ENCODE measurements at places on chromosomes 1 and 21.

DNA sequence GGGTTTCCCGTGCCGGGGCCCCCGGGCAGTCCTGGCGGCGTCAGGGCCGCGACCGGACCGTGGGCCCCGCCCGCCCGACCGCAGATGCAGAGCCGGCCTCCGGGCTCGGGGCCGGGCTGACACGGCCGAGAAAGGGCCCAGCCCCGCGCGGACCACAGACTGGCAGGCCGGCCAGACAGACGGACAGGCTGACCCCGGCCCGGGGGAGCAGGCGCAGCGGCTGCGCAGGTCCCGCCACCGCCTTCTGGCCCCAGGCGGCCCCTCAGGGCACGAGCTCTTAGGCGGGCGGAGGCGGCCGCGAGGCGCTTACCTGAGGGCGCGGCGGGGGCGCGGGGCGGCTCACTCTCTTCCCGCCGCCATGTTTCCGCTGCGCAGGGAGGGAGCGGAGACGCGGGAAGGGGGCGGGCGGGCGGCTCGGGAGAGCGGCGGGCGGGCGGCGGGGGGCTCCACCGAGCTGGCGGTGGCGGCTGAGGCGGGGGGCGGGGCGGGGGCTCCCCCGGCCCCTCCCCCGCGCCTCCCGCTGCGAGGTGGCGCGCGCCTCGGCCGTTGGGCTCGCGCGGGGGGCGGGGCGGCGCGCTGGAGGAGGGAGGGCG, at the start of gene SCMH1:
TSS of gene SCMH1 (minus strand) at position 558 of the 593 bp plus-strand sequence. CDS start 56,173 bp downstream, outside the sequence.
- peak; percentile 83 for DNase-seq

DNA sequence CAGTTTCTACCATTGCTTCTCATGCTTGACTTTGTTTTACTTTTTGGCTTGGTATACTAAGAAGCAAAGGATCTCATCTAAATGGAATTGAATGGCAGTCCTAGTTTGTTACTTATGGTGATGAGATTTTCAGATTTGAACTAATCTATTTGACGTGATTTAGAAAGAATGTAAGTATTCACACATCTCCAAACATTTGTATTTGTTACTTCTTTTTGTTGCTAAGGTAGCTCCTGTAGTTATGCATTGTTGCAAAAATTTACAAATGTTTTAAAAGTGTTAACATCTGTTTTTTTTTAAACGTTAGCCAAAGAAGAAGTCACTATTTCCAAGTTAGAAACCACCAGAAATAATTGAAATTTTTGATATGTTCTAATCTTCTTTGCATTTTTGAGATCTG, 222.5 kb downstream of the RPS6KC1 start:
- no peak for DNase-seq

DNA sequence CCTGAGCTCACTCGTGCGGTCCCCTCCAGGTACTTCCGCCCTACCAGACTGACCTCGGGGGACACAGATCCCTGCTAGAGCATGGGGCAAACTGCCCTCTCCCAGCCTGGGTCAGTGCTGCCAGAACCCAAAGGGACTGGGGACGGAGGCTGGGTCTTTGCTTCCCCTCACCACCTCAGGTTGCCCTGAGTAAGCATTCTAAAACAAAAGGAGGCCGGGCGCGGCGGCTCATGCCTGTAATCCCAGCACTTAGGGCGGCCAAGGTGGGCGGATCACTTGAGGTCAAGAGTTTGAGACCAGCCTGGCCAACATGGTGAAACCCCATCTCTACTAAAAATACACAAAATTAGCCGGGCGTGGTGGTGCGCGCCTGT, 108.4 kb downstream of the SPSB1 start:
- no peak for DNase-seq

DNA sequence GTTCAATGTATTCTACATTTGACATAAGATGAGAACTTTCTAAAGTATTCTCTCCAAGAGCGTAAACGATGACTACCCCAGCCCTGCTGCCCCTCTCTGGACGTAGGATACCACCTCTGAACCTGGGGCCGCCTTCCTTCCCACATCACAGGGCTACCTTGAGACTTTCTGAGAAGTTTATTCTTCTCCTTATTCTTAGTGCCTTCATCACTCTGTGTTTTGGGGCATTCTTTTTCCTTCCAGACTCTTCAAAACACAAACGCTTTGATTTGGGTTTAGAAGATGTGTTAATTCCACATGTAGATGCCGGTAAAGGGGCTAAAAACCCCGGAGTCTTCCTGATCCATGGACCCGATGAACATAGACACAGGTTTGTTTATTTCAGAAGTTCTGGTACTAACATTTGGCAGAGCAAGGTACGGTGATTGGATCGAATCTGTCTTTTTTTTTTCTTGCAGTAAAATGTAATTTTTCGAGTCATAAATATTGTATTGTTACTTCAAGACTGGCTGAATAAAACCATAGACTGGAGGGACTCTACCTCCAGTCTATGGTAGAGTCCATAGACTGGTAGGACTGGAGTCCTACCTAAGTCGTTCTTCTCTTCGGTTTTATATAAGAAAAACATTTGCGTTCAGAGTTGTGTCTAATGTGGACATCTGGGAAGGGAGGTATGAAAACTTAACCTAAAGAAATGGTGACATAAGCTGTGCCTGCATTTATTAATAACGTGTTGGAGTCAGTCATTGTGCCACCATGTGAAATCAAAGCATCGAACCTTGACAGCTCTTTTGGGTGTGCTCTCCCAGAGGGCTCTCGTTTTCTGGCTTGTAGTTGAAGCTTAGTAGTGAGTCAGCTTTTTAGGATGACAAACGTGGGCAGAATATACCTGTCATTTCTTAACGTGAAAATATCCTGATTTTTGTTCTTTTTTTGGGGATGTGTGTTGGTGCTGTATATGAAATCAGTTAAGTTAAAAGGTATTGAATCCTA, 1.2 kb downstream of the MAN1A2 start:
- DNase-seq = peak; percentile 38

DNA sequence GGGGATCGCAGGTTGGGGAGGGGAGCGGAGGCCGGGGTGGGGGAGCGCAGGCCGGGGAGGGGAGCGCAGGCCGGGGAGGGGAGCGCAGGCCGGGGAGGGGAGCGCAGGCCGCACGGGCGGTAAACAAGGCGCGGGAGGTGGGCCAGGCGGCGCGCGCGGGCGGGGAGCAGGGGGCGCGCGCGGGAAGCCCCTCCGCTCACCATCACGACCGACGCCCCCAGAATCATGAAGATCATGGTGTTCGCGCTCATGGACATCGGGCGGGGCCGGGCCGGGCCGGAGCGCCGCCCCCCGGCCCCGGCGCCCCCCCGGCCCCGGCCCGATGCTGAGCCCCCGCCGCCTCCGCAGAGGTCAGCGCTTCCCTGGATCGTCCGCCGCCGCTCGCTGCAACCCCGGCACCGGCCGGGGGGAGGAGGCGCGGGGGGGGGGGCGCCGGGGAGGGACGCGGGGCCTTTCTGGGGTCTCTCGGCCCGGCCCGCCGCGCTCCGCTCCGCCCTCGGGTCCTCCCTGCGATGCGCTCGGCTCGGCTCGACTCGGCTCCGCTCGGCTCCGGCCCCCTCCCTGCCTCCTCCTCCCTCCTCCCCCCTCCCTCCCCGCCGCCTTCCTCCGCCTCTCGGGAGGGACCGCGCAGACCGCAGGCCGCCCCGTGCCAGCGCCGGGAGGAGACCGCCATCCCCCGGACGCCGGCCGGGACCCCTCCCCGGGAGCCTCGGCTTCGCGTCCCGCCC, at the start of gene TMEM240:
TSS of gene TMEM240 (minus strand) at position 535 of the 728 bp plus-strand sequence. CDS start at position 257, 278 bp downstream.
- DNase-seq = peak; percentile 8

- DNase-seq = peak; percentile 38
Observed at GRCh38 chr1:147598621-147599361, 57.5 kb downstream of the BCL9 start.

GRCh38 chr1:54800041-54800898, 853 bp downstream of the TTC22 start:
- no peak for DNase-seq

GRCh38 chr1:89641781-89642180, 8.9 kb downstream of the LRRC8C start:
- DNase-seq = no peak

GRCh38 chr1:211258310-211258755, 833 bp upstream of the RCOR3 start:
- peak; percentile 92 for DNase-seq

- no peak for DNase-seq
Observed at GRCh38 chr1:17955302-17956285, 152.0 kb upstream of the IGSF21 start.

DNA sequence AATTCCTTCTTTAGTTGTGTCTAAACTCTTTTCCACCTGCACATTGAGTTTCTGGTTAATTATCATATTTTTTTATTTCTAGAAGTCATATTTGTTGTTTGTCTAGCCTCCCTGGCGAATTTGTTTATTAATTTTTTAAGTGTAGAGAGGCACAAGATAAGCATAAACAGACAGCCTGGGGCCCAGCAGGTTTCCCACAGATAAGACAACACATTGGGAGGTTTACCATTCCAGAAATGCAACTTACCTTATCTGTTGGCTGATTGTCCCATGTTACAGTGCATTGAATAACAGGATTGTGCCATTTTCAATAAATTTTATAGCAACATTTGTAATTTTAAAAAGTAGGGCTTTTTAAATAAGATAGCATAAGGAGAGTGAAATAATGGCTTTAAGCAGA, 34.9 kb downstream of the COG2 start:
- no peak for DNase-seq

- no peak for DNase-seq
Observed at GRCh38 chr1:157734321-157734720, 33.8 kb upstream of the FCRL3 start.

DNA sequence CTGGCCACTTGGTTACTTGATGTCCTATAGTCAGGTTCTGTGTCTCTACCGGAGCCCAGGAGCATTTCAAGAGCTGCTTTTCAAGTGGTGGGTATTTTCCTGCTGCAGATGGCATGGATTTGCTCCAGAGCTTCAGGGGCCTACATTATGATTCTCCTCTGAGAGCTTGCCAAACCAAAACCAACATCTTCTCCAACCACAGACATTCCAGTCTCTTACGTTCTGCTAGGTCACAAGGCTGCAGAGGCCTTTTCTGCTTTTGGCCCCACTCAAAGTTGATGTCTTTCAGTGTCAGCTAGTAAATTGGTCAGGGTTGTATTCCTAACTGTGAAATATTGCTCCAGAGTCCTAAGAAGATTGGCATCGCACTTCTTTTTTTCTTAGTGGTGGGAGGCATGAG, 14.7 kb upstream of the AQP10 start:
- DNase-seq = no peak

DNA sequence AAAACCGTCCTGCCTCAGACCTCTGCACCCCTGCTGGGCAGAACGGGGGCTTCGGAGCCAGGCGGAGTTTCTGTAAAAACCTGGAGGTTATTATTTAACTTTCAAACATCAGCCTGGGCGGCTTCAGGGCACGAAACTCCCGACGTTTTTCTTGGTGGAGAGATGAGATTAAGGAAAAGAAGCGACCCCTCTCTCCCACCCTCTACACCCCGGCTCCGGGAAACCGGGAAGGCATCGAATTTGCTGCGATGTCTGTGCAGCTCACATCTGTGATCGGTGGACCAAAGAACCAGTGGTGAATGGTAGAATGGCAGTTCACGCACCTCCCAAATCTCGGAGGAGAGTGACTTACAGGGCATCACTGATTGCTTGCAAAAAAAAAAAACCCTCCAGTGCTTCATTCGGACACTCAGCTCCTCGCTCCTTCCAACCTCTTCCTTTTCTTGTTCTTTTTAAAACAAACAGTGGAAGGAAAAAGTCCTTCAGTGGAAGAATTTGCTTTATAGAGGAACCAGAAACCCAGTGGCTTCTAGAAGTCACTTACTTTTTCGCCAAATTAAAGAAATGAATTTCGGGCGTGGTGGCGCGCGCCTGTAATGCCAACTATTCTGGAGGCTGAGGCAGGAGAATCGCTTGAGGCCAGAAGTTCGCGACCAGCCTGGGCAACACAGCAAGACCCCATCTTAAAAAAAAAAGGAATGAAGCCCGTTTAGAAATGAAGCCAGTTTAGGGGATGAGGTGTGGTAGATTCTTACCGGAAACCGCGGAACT, 884 bp downstream of the PHACTR4 start:
- DNase-seq = peak; percentile 38

DNA sequence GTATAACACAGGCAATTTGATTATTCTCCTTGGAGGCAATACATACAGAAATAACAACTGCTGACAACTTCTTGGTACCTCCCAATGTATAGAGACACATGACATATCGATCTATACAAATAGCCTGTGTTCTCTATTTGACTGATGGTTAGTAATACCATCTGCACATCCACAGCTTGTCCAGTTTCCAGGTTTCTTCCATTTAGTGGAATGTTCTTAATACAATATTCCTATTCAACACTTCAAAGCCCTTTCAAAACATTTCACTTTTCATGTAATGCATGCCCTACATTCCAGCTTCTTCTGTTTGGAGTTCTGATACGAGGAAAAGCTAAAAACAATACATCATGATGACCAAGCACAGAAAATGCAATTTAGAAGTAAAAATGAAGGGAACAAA, 37.0 kb upstream of the GORAB start:
- no peak for DNase-seq

DNA sequence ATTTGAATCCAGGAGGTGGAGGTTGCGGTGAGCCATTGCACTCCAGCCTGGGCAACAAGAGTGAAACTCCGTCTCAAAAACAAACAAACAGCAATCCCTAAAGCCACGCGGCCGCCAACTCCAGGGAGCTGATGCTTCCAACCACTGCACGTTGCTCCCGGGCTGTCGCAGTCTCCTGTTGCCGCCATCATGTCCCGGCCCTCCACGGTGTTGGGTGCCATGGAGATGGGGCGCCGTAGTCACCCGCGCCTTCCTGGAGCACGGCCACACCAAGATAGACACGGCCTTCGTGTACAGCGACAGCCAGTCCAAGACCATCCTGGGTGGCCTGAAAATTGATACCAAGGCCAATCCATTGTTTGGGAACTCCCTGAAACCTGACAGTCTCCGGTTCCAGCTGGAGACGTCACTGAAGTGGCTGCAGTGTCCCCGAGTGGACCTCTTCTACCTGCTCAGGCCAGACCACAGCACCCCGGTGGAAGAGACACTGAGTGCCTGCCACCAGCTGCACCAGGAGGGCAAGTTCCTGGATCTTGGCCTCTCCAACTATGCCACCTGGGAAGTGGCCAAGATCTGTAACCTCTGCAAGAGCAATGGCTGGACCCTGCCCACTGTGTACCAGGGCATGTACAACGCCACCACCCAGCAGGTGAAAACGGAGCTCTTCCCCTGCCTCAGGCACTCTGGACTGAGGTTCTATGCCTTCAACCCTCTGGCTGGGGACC, 32.6 kb downstream of the SLC16A1 start:
- no peak for DNase-seq

Data from NCI-H1417 (cell line).